ENCODE measurements at places on chromosomes 3 and 15.

GRCh38 chr15:22810853-22811338 is 24.5 kb downstream of the NIPA1 start:
- no peak for DNase-seq

- DNase-seq: no peak
Observed at GRCh38 chr3:122265957-122266356, 59.1 kb upstream of the CSTA start.

GRCh38 chr15:36109943-36110658 is 469.3 kb upstream of the CDIN1 start:
- no peak for DNase-seq

- no peak for DNase-seq
Observed at GRCh38 chr15:57528940-57529565, 62.7 kb upstream of the MYZAP start.

DNA sequence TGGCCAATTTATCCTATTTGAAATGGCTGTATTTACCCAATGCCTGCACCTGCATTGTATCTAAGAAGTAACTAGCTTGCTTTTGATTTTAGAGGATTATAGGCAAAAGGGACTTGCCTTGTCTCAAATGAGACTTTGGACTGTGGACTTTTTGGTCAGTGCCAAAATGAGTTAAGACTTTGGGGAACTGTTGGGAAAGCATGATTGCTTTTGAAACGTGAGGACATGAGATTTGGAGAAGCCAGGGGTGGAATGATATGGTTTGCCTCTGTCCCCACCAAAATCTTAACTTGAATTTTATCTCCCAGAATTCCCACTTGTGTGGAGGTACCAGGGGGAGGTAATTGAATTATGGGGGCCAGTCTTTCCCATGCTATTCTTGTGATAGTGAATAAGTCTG is 1505.4 kb downstream of the SI start:
- DNase-seq: no peak

DNA sequence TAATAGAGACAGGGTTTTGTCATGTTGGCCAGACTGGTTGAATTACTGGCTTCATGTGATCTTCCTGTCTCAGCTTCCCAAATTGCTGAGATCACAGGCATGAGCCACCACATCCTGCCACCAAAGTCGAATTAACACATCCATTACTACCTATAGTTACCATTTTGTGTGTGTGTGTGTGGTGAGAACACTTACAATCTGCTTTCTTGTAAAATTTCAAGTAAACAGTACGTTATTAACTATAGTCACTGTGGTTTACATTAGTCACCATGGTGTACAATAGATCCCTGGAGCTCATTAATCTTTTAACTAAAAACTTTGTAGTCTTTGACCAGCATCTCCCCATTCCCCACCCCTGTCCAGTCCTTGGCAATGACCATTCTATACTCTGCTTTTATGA is 270.0 kb downstream of the NAALADL2 start:
- no peak for DNase-seq

GRCh38 chr3:24763393-24763792 is 268.7 kb upstream of the THRB start:
- no peak for DNase-seq

- no peak for DNase-seq
Observed at GRCh38 chr3:170440344-170440743, 21.7 kb downstream of the CLDN11 start.

DNA sequence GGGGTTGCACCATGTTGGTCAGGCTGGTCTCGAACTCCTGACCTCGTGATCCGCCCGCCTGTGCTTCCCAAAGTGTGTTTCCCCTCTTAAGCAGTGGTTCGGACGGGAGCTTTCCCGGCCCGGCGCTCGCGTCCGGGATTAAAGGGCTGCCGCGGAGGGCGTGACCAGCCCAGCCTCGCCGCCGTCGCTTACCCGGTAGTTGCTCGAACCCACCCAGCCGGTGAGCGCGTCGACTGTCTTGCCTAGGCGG is 513 bp downstream of the CLASP2 start:
- DNase-seq: no peak

- DNase-seq: no peak
Observed at GRCh38 chr3:136142592-136142991, 53.5 kb downstream of the MSL2 start.

DNA sequence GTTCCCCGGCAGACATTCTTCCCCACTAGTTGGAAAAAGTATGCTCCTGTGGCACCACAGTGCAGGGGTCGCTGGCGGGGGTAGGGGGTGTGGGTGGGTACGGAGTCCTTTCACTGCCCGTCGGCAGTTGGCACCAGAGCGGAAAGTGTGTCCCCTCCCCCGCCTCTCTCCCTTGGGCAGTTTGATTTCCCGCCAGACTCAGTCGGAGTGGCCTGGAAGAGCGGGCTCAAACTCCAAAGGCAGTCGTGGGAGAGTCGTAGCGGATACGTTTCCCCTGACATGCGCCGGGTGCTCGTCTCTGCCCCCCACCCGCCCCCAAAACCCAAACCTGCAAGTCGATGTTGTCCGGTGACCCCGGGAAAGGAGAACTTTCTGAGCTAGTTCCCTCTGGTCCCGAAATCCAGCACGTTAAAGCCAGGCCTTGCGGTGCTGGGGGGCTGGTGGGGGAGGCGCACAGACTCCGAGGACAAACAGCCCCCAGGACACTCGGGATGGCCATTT is 4.4 kb upstream of the FOXB1 start:
- no peak for DNase-seq

- no peak for DNase-seq
Observed at GRCh38 chr3:65439641-65440284, 599.0 kb downstream of the MAGI1 start.

DNA sequence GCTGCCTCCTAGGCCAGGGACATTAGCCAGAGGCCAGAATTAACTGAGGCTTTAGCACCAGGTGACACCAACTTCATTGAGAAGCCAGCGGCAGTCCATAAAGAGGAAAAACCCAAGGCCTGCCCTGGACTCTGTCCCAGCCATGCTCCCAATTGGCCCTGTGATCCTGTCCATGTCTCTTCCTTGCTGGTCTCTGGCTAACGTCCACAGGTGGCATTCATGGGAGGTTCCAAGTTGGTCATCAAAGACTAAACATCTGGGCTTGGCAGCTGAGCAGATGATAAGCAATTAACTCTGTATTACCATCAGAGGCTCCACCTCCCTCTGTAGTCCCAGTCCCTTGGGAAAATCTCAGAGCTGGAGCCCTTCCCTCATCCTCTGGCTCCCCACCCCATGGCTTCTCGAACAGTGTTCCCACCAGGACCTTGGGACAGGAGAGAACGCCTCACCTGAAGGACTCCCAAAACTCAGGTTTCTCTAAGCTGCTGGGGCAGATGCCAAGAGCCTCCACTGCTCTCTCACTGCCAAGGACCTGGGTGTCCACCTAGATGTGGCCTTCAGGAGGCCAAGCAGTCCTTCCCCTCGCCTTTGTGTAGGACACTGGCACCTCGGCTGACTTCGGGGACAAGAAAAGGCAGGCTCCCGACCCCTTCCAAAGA is 40.4 kb downstream of the GOLGA6A start:
- no peak for DNase-seq

DNA sequence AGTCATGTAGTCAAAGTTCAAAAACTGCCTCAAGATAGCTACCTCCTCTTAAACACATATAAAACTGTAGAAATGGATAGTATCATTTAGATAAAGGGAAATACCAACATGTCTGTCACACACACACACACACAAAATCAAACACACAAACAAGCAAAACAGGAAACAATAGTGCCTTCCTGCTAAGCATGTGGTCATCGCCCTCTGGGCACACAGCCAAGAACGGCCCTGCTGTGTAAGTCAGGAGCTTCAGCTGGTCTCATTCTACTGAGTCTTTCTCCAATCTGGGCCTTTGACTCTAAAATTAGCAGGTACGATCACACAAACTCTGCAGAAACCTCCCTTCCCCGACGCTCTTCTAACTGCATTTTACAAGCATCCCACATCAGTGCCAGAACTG is 272.2 kb upstream of the CHRNA7 start:
- DNase-seq: no peak

DNA sequence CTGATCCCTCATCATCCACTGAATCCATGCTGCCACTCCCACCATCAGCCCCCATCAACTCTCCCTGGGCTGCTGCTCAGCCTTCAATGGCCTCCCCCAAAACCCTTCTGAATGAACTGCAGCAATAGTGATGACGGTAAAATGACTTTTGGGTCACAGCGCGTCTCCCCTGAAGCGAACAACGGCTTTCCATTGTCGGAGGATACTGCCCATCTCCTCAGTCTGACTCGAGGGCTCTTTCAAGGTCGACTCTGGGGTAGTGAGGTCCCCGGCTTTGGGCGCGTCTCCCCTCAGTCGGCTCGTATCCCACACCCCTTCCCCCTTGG is 57.2 kb upstream of the ZBTB38 start:
- no peak for DNase-seq

DNA sequence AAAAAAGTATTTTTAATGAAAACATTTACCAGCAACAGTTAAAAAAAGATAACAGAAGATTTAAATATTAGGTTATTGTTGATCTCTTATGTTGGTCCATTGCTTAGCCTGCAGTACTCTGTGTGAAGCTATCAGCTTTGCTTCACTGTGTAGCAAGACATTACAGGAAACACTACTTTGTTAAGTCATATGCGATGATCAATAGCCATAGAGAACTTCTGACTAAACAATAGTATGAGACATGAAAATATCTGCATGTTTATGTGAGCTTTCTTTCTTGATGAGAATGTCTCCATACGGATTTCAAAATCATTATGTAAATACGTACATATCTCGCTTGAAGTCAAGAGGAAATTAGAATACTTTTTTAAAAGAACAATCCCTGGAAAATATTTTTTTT is 27.0 kb upstream of the CAPN3 start:
- no peak for DNase-seq

DNA sequence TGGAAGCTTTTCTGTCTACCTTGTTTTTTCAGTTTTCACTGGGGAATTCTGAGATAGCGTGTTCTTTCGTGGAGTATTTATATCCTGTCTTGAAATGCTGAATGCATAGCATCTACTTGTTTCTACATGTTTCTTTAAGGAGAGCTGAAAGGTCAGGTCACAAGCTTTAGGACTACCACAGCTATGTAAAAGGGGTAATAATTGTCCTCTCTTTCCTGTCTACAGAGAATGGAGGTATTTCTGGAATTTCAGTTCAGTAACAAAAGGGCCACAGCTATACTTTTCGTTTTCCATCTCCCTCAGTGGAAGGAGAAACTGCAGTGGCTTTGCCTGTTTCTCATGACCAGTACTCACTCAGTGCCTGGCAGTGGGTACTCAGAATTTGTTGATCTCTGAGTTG is 4.7 kb downstream of the INAFM2 start:
- no peak for DNase-seq

DNA sequence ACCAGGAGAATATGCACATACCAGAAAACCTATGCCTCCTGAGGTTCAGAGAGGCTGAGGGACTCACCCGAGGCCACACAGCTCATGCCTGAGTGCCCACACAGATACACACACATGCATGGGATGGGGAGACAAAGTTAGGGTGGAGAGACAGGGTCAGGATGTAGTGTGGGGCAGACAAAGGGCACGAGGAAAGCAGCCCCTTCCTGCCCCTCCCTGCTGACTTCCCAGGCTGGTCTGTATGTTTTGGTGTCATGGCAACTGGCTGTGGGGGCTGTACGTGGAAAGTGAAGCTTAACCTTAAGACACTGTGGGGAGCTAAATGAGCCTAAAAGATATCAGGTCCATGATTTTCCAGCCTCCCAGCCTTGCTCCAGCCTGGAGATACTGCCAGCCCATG is 57.8 kb downstream of the EPHB3 start:
- DNase-seq: no peak

- no peak for DNase-seq
Observed at GRCh38 chr3:112810561-112810960, 36.1 kb downstream of the CD200R1L start.

- no peak for DNase-seq
Observed at GRCh38 chr3:69650066-69650419, 89.2 kb upstream of the MITF start.

DNA sequence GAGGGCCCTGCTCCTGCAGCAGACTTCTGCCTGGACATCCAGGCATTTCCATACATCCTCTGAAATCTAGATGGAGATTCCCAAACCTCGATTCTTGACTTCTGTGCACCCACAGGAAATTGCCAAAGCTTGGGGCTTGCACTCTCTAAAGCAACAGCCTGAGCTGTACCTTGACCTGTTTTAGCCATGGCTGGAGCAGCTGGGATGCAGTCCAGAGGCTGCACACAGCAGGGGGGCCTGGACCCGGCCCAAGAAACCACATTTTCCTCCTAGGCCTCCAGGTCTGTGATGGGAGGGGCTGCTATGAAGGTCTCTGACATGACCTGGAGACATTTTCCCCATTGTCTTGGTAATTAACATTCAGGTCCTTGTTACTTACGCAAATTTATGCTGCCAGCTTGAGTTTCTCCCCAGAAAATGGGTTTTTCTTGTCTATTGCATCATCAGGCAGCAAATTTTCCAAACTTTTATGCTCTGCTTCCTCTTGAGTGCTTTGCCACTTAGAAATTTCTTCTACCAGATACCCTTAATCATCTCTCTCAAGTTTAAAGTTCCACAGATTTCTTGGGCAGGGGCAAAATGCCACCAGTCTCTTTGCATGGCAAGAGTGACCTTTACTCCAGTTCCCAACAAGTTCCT is 11.8 kb upstream of the MYO5A start:
- no peak for DNase-seq

DNA sequence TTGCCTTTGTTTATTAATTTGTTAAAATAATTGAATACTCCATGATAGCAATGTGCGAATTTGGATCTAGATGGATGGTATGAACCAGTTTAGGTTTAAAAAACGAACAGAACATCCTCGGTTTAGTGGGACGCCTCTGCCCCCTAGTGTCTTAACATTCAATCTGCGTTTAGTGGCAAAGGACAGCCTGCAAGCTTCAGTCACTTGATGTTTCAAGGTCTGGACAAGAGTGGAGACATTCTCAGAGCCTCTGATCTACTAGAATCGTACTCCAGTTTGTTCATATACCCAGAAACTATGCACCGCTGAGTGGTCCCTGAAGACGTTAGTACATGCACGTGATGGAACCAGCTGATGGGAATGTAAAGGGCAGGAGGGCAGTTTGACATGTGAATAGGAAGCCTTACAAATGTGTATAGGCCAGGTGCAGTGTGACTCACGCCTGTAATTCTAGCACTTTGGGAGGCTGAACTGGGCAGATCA is 17.8 kb upstream of the ATP13A4 start:
- no peak for DNase-seq

GRCh38 chr3:113329757-113330156 is 111.5 kb downstream of the CFAP44 start:
- no peak for DNase-seq

GRCh38 chr3:136804141-136804540 is 14.8 kb upstream of the SLC35G2 start:
- no peak for DNase-seq

DNA sequence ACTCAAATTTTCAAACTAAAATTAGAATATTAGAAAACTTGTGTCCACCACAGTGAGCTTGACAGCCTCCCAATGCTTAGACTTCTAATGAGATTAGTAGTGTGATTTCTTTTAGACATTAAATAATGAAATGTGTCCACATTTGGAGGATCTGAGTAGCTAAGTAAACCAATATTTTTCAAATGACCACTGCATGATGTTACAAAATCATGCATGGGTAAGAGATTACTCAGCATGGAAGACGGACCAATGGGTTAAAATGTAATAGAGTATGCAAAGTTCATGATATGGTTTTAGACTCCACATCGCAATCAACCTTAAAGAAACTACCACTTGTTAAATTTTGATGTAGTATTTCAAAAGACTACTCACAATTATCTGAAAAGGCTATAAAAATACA is 130.6 kb downstream of the IMPG2 start:
- no peak for DNase-seq

Data from activated B cell treated with CpG ODN at 0.5 μM for 24 hours (primary cell).